ENCODE measurements at places on chromosomes 4 and X.

DNA sequence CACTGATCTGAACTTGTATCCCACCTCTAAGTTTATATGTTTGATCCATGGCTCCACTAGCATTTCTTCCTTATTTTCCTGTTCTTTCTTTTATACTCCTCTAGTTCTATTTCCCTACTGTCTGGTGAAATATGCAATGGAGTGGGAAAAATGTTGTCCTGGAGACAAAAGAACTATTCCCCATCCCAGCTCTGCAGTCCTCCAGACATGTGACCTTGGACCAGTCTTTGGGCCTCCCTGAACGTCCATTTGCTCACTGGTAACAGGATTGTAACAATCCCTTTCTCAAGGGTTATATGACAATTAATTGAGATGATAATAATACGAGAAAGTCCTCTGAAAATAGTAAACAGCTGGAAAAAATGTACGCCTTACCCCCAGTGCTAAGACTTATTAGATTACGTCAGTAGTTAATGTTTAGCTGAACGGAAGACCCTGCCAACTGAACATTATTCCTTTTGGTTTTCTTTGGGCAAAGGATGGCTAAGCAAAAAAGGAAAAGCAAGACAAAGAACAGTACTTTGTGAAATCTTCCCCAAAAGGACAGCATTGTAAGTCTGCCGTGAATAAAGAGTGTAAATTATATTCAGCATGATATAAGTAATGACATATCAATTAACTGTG lies 302.3 kb upstream of the PPARGC1A start:
- no peak for DNase-seq

DNA sequence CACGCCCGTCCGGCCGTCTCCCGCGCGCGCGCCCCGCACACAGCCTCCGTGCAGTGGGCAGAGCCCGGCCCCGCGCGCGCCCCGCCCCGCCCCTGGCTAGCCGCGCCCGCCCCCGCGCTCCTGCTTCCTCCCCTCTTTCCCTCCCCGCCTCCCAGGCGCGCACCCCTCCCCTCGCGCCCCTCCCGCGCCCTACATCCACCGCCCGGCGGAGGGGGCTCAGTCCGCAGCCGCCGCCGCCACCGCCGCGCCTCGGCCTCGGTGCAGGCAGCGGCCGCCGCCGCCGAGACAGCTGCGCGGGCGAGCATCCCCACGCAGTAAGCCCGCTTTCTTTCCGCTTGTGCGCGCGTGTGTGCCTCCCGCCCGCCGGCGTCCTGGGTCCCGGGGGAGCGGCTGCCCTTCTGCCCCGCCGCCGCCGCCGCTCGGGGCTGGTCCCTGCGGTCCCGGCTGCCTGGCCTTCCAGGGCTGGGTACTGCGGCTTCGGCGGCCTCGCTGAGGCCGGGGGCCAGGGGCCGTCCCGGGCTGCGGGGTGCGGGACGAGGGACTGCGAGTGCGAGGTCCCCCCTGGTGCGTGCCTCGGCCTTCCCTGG lies at the start of gene FHL1:
Gene FHL1, plus strand, starts transcription at position 219 of the 587 bp plus-strand sequence.
- DNase-seq = no peak

GRCh38 chrX:46770817-46771163 lies 11.9 kb upstream of the SLC9A7 start:
- no peak for DNase-seq

DNA sequence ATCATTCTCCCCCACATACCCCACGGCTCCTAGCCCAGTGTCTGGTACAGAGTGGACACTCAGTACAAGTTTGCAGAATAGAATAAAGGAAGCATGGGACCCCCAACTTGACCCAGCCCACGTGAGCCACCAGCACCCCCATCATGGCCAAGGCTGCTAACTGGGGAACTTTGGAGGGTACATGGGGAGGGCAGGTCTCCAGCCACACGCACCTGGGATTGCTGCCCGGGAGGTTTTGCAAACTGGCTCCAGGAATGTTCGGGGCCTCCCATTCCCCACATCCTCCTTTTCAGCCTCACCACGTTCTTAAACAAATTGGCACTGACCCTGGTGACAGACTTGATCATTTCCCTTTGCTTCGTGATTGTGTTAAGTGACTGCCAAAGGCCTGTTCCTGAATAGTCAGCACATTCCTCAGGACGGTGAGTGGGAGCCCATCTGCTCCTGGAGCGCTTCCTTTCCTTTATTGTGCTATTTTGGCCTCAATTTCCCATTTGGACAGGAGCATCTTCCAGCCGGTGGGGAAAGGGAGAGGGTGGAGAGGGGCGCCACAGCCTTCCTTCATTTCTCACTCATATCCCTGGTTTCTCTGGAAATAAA lies 18.7 kb upstream of the XPNPEP2 start:
- DNase-seq = no peak

- no peak for DNase-seq
Measured at GRCh38 chr4:52372747-52373146, 286.4 kb downstream of the USP46 start.

DNA sequence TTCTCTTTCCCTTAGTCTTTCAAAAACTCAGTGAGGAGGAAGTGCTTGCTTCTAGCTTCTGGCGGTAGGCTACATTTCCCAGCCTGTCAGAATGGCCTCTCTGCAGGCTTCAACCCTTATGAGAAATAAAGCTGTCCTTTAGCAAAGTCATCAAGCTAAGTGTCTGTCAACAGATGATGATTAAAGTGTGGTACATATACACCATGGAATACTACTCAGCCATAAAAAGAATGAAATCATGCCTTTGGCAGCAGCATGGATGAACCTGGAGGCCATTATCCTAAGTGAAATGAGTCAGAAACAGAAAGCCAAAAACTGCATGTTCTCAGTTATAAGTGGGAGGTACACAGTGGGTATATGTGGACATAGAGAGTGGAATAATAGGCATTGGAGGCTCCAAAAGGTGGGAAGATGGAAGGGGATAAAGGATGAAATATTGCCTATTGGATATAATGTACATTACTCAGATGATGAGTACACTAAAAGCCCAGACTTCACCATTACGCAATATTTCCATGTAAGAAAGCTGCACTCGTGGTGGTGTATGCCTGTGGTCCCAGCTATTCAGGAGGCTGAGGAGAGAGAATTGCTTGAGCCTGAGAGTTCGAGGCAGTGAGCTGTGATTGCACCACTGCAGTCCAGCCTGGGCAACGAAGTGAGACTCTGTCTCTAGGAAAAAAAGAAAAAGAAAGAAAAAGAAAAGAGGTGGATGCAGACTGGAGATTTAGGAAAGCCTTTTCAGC lies 7.9 kb downstream of the TRIM2 start:
- no peak for DNase-seq

DNA sequence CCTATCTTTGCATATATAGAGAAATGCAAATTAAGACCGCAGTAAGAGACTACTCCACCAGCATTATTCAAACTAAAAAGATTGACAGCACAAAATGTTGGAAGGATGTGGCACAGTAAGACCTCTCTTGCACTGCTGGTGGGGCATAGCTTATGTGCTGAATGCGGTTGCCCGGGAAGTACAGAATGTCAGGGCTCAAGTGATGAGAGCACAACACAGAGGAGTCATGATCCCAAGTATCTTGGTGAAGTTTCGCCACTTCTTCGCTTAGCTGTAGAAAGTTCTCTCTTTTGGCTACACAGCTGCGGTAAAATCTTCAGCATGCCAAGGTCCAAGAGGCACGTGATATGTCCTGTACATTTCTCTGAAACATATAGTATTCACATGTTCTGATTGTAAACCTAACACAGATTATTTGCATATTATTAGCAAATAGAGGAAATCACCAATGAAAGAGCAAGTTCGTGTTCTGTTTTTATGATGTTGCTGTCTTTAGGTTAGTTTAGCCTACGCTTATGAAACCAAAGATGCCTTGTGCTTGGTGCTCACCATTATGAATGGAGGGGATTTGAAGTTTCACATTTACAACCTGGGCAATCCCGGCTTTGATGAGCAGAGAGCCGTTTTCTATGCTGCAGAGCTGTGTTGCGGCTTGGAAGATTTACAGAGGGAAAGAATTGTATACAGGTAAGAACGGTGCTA lies 55.0 kb downstream of the HTT-AS start:
- DNase-seq = no peak

- DNase-seq = no peak
Measured at GRCh38 chrX:140526171-140526570, 21.3 kb upstream of the SOX3 start.

DNA sequence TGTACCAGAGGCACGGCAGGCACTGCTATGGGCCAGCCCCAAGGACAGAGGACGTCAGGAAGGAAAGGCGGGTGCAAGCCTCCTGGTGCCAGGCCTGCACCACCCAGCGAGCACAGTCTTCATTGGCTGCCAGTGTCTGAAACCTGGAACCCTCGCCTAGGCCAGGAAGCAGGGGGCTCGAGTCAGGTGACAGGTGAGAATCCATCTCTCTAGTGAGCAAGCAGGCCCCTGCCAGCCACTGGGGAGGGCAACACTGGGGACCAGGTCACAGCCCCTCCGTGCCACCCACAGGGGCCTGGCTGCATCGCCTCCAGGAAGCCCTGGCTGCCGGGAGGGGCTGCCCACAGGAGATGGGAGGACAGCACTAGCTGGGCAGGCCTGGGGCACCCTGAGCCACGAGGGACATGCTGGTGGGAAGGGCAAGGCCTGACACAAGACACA lies 6.9 kb upstream of the HAUS3 start:
- no peak for DNase-seq

- DNase-seq = no peak
Measured at GRCh38 chrX:23699636-23700194, 32.4 kb downstream of the PRDX4 start.

DNA sequence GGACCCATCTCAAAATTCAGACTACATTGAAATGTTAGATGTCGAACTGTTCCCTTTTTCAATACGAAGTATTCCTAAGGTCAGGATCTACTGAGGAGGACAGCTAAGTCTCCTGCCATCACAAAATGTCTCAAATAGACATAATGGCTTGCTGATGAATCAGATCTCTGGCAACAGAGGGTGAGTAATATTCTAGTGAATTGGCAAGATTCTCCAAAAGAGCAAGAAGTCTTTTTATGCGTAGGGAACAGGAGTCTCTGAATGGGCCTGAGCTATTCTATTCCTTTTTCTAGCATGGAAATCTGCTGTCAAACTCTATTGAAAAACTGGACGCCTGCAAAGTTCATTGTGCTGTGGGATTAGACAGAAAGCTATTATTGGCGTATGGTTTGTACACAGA lies 145.4 kb downstream of the FNIP2 start:
- DNase-seq = no peak

DNA sequence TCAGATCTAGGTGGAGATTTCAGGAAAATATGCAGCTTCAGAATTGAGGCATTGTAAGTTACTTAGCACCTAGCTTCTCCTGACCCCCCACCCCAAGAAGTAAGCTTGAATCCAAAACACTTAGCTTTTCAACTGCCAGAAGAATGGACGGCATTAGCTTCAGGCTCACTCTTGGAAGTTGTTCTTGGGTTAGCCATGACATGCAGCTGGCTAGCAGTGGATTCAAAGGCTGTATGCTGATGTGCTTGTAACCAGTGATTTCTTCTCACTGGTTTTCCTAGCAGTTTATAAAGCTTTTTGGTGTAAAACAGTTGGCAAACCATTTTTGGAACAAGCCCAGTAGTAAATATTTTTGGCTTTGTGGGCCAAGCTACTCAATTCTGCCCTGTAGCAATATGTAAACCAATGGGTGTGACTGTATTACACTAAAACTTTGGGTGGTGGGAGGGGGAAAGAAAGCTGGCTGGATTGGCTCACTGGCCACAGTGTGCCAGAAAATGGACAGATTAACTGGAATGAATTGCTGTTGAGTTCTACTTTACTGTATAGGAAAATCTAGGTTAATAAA lies 85.6 kb downstream of the SHROOM2 start:
- DNase-seq = no peak

GRCh38 chr4:149145803-149146202 lies 669.8 kb downstream of the IQCM start:
- DNase-seq = no peak

DNA sequence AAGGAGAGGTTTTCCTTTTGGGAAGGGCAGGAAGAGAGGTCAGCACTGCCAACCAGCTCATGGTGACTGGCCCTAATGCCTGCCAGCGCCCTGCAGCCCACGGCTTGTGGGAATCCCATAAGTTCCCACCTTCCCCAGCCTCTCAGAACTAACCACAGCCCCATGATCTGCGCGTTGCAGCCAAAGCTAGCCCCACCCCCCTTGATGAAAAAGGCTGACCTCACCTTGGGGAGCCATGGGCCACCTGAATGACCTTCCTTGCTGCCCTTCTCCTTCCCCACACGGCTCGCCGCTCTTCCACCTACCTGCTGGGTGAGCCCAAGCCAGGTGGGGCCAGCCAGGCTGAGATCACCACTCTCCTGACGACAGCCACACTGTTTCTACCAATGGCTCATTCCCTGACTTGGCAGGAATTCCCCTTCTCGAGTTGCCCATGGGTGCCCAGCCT lies 3.9 kb upstream of the ELF4 start:
- DNase-seq = no peak

DNA sequence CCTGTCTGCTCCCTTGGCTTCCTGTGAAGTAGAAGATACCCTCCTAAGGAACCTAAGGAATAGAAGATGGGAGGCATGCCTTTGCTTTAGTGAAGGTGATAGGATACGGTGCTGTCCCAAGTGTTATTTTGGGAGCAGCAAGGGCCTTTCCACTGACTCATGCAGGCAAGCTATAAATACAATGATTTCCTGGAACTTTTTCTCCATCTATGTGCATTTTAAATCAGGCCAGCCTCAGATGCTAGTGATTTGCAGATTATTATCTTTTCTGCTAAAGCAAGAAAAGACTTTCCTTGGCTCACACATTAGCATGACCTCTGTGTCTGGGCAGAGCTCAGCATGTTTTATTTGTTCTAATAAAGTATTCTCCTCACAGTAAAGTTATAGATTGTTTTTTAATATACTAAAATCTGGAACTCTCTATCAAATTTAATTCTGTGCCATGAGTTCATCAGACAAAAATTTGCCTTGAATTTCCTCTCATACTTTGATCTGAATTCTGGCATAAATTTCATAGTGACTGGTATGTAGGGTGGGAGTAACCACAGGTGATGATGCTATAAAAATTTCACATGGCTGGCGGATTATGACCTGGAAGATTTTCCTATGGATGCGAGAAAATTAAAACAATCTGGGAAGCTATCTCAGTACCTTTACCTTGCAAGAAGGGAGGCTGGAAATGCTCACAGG lies 131.7 kb downstream of the REPS2 start:
- DNase-seq = no peak

DNA sequence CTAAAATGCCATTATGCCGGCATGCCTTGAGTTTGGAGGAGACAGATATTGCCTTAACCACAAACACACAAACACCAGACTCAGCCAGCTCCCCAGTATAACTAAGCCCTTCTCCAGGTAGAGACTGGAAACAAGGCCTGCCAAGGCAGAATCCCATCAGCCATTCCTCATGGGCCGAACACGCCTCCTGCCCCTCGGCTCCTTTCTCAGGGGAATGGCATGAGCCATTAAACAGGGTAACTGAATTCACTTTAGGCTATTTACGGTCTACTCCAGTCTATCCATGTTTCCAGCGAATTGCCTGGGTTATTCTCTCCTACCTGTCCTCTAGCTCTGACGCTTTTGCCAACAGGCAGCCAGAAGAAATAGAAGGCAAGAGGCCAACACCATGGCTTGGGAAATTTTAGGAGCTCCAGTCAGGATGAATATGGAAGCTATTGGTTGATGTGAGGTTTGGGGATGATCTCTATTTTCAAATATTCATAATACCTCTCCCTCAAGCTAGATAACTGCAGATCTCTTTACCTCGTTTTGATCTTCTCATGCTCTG lies 4.9 kb downstream of the SEL1L3 start:
- no peak for DNase-seq

GRCh38 chr4:1323280-1323634 lies 23.8 kb upstream of the UVSSA start:
- DNase-seq = no peak

Data from stimulated activated CD8-positive, alpha-beta memory T cell treated with anti-CD3 and anti-CD28 coated beads, Interleukin-4, amount 100 ng/mL, for 4 hours (primary cell).